Cardiac ventricle fibroblast (primary cell): ENCODE measurements at places on chromosomes 5 and 9. TPM values are rescaled to one million over a fixed set of nuclear protein-coding genes. Genes with fewer than 3 reads are reported as not detected.

Gene CDH6
- 0.83 and 1.5 TPM in 2 replicates for total RNA-seq

Gene SPATA31A3
- not detected in 2 replicates for total RNA-seq

Gene SEMA5A
- total RNA-seq: 17.5 and 17.8 TPM in 2 replicates

Gene OMD
- 11.2 and 12.3 TPM in 2 replicates for total RNA-seq

Gene CDC20B
- not detected in 2 replicates for total RNA-seq

Gene MAMDC2
- 0.81 and 2.0 TPM in 2 replicates for total RNA-seq

Gene SUSD3
- 1.9 and 2.1 TPM in 2 replicates for total RNA-seq

Gene TRAF1
- total RNA-seq: 1.9 and 3.4 TPM in 2 replicates

Gene ZNF483
- total RNA-seq: 0.68 and 2.6 TPM in 2 replicates

Gene DOK3
- total RNA-seq: 0.44 and 2.1 TPM in 2 replicates

Gene IL31RA
- 0.20 and 0.31 TPM in 2 replicates for total RNA-seq

Gene ZNF454
- 2.0 and 4.4 TPM in 2 replicates for total RNA-seq

Gene CCDC192
- total RNA-seq: not detected in 2 replicates

Gene KDM4C
- total RNA-seq: 12.1 and 18.4 TPM in 2 replicates

Gene LECT2
- total RNA-seq: not detected in 2 replicates

Gene AK1
- 53.7 and 57.8 TPM in 2 replicates for total RNA-seq

Gene IFNK
- total RNA-seq: not detected in 2 replicates

Gene EMB
- total RNA-seq: 0.44 and 1.0 TPM in 2 replicates

Gene TICAM2
- total RNA-seq: 2.0 and 4.7 TPM in 2 replicates
